ENCODE measurements at places on chromosomes 7 and 10. TPM values are rescaled to one million over a fixed set of nuclear protein-coding genes. Genes with fewer than 3 reads are reported as not detected.

CARD11 gene
- 6.6 TPM for total RNA-seq

DNA sequence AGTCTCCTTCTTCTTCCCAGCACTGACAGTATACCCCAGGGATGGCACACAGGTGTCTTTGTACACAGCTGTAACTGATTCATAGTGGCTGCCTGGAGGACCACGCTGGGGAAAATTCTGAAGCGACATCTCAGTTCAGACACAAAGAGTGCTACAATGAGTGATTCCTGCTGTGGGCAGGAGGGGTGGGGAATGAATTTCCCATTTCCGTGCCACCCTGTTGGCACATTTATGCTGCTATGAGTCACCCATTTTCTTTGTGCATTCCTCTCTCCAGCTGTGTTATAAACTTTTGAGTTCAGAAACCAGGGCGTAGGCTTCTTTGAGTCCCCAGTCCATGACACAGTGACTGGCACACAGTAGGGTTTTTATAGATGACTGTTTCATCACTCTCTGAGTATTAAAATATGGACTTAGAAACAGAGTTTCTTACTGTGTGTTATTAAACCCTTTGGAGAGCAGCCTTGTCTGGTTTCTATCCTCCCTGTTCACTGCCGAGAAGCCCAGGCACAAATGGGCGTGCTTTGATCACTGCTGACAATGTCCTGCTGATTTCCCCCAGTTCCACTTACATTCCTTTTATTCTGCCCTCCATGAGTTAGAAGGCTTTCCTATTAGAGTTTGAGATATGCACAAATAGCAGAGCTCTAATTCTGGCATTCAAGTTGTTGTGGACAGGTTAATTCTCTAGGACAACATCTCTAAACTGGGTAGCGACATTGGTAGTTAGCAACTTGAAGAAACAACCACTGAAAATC, 24.0 kb upstream of the NPS start:
- DNase-seq: no peak

DNA sequence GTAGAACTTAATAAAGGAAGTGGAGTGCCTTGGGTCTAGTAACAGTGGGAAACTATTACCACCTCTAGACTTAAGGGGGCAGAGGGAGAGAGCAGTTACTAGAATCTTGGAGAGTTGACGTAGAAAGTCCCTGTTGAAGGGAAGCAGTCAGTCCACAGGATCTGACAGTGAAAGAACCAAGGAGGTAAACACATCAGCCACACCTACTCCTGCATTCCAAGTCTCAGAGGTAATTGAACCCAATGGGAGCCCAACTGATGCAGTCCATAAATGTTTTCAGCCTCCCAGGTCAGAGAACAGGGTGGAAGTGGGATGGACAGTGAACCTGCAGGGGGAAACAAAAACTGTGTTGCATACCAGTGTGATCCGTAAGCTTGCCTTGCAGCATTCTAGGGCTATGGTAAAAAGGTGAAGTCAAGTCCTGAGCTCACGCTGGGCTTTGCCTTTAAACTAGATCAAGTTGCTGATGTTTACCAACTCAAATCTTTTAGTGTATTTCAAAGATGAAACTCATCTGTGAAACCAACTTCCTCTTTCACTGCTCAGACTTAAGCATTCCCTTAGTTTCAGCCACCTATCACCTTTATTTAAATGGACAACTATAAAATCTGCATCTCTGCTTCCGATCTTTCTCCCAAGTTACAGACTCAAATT, 57.2 kb downstream of the SLC16A12 start:
- peak; percentile 62 for DNase-seq

DNA sequence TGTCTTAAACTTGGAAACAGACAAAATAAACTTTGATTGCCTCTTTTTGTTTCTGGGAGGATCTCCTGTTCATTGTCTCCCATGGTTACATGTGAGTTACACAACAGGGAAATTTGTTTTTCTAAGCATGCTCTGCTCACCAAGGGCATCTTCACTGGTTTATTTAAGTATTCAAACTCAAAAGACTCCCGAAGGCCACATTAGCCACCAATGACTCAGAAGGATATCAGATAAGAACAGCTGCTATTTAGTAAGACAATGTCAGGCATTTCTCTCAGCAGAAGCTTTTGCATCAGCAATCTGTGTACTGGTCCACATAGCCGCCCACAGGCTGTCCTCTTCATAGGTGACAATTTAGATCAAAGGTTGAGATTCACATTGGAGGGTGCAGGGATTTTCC, 19.3 kb downstream of the OR6B1 start:
- peak; percentile 84 for DNase-seq
